Left cardiac atrium (tissue), 4 donors: ENCODE measurements at places on chromosomes 7 and 10. TPM values are rescaled to one million over a fixed set of nuclear protein-coding genes. Genes with fewer than 3 reads are reported as not detected.

Gene CNPY1
- not detected for total RNA-seq

Gene HDAC9
- total RNA-seq, result 22.4 TPM

Gene CDK5
- total RNA-seq, result 7.8 TPM

Gene TEX47
- not detected for total RNA-seq

Gene ASB10
- total RNA-seq, result 8.2 TPM

Gene PHKG1
- 21.9 TPM for total RNA-seq

Gene MSMB
- total RNA-seq, result not detected

Gene MYO3A
- not detected for total RNA-seq

DNA sequence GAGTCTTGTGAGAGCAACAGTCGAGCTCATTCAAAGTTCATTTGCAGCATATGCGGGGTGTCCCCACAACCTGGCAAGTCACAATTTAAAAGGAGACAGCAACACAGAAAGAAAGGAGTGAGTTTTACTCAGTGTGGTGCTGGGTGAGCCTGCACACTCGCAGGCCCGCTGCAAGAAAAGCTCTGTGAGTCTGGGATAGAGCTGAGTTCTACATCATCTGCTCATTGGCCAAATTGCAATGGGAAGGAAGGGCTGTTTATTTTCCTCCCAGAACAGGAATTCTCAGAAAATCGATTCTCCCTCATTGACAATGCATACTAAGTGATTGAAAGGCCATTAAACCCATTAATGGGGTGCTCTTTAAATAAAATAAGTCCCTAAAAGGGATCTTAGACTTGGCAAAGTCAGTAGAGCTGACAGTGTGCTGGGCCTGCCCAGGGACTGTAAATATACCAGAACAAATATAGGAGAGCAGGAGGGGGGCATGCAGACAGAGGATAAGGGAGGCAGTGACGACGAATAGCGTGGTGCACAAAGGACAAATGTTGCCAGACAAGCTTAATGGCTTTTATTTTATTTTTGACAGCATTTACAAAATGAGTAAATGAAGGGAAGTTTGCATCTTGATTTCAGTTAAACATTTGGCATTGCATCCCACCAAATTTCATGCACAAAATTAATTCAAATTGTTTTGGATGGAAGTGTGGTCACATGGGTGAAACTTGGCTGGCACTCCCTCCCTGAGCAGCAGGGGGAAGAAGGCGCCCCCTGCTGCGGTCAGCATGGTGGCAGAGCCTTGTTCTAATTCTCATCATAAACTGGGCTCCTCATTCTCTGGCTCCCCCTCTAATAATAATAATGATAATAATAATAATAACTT, 215.7 kb downstream of the SNX10 start:
- no peak for DNase-seq

- no peak for DNase-seq
Observed at GRCh38 chr10:49000437-49001398, 61.1 kb upstream of the LRRC18 start.

DNA sequence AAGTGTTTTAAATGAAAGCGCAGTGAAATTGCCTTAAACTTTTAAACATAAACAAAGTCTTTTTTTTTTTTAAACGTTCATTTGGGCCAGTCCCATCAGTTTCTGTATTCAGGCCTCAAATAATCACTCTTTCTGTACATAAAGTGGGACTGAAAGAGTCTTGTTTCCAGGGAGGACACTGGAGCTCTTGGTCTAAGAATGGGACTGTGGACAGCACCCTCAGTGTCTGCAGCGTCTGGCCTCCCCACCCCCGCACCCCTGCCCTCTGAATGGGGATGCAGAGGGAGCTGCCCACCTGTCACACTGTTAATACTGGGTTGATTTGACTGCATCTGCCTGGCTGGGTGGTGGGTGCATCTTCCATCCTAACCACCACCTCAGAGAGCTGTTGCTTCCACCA, 5.2 kb downstream of the ZNF365 start:
- DNase-seq, result no peak

DNA sequence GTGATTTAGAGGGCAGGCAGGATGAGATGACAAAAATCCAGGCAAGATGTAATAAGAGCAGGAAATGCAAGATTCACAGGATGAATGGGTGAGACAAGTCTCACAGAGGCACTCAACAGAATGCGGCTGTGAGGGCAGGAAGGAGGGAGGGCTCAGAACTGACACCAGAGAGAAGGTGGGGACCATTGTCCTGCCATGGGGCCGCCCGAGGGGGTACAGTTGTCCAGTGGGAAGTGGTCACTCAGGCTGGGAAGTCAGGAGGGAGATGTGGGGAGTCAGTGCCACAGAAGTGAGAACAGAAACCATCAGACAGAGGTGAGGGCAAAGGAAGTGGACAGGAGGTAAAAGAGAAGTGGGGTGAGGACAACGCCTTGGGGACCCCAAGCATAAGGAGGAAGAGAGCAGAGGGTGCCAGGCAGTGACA, 8.9 kb downstream of the HIP1 start:
- no peak for DNase-seq

DNA sequence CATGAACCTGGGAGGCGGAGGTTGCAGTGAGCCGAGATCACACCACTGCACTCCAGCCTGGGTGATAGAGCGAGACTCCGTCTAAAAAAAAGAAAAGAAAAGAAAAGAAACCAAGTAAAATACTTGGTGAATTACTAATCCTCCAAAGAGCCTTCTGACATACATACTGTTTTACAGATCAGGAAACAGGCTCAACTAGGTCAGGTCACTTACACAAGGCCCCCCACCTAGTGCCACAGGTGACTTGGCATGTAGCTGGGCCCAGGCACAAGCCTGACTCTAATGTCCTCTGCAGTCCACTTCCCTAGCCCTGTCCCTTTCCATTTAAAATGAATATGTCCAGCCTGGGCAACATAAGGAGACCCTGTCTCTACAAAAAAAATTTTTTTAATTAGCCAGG, 157.0 kb downstream of the TPST1 start:
- no peak for DNase-seq

GRCh38 chr7:18459484-18460245, 35.9 kb upstream of the HDAC9 start:
- DNase-seq, result no peak

DNA sequence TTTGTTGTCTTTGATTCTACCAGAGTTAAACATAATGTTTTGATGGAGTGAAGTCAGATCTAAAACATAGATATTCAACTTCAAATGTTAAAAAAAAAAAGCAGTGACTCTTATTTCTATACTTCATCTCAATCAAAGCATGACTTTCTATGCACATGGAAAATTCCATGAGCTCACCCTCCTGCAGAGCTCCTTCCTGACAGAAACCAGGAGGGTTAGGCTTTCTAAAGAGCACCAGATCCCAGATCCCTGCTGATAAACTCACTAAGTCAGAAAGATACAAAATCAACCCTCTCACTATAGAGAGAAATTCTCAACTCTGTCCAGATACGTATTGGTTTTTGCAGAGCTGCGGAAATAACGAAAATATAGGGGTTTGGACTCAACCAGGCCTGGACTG, 122.6 kb downstream of the FAM107B start:
- no peak for DNase-seq

- DNase-seq, result no peak
Observed at GRCh38 chr10:122492006-122492405, 30.7 kb downstream of the HTRA1 start.

GRCh38 chr10:95445223-95445836, 115.8 kb downstream of the SORBS1 start:
- peak; percentile 85 for DNase-seq

GRCh38 chr7:124460056-124460450, 305.5 kb downstream of the GPR37 start:
- DNase-seq, result no peak

DNA sequence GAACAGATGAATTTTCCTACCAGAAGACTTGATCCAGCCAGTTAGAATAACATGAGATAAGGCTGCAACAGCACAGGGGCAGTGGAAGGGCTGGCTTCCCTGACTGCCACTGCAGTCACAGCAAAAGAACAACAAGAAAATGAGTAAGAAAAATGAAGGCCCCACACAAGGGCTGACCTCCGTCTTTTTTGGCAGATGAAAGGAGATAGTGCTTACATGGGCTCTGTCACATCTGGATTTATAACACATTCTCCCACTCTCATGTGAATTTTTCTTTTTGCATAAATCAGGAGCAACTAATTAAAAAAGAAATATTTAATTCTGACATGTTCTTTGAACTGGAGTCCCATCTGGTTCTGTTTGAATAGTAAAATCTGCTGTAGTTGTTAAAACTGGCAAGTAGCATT, 99.6 kb downstream of the NRP1 start:
- DNase-seq, result peak; percentile 51

GRCh38 chr7:139738101-139738489, 39.7 kb downstream of the HIPK2 start:
- DNase-seq, result no peak

- no peak for DNase-seq
Observed at GRCh38 chr7:91685544-91685943, 195.0 kb downstream of the MTERF1 start.
